ENCODE measurements at places on chromosomes 7 and 10.

DNA sequence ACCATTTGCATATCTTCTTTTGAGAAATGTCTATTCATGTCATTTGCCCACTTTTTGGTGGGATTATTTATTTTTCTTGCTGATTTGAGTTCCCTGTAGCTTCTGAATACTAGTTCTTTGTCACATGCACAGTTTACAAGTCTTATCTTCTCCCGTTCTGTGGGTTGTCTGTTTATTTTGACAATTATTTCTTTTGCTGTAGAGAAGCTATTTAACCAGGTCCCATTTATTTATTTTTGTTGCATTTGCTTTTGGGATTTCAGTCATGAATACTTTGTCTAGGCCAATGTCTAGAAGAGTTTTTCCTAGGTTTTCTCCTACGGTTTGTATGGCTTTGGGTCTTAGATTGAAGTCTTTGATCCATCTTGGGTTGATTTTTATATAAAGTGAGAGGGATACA is 32.9 kb downstream of the GPR22 start:
- no peaks in the 10 kb centered on the region for H3K4me1 ChIP-seq
- no peak overlapping the region for H3K27ac ChIP-seq
- no peak for DNase-seq
- no peak overlapping the region for H3K4me3 ChIP-seq
- H3K36me3 ChIP-seq, result peaks cover 10% of the 10 kb centered on the region

GRCh38 chr7:6917258-6917657 is 91.2 kb upstream of the CCZ1B start:
- H3K27me3 ChIP-seq, result no peaks in the 10 kb centered on the region
- DNase-seq, result no peak

- H3K4me3 ChIP-seq, result no peak overlapping the region
- no peak for DNase-seq
- H3K27ac ChIP-seq, result no peak overlapping the region
- peaks cover 27% of the 10 kb centered on the region for H3K36me3 ChIP-seq
These were observed 16.0 kb downstream of the PDGFA start for GRCh38 chr7:503575-504111.

GRCh38 chr10:130769146-130770017 is 542.1 kb downstream of the TCERG1L start:
- DNase-seq, result no peak
- no peak overlapping the region for H3K27ac ChIP-seq
- peaks cover 16% of the 10 kb centered on the region for H3K36me3 ChIP-seq
- H3K4me1 ChIP-seq, result no peaks in the 10 kb centered on the region
- H3K27me3 ChIP-seq, result no peaks in the 10 kb centered on the region

DNA sequence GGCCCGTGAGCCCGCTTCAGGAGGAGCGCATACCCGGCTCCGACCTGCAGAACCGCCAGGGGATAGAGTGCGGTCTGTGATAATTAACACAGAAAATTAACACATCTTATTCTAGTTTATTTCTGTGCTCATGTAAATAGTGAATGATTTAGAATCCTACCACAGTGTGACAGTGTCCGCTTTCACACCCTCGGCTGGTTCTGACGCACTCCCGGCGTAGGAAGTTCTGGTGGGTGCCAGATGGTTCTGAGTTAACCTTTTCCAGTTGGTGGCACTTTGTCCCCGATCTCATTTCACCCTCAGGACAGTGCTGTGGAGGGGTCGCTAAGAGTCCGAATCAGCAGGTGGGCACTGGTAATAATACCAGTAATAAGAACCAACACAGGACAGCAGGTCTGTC is 28.3 kb upstream of the FXYD4 start:
- H3K36me3 ChIP-seq, result no peaks in the 10 kb centered on the region
- H3K27ac ChIP-seq, result no peak overlapping the region
- no peaks in the 10 kb centered on the region for H3K4me1 ChIP-seq
- H3K4me3 ChIP-seq, result no peak overlapping the region
- no peak for DNase-seq

DNA sequence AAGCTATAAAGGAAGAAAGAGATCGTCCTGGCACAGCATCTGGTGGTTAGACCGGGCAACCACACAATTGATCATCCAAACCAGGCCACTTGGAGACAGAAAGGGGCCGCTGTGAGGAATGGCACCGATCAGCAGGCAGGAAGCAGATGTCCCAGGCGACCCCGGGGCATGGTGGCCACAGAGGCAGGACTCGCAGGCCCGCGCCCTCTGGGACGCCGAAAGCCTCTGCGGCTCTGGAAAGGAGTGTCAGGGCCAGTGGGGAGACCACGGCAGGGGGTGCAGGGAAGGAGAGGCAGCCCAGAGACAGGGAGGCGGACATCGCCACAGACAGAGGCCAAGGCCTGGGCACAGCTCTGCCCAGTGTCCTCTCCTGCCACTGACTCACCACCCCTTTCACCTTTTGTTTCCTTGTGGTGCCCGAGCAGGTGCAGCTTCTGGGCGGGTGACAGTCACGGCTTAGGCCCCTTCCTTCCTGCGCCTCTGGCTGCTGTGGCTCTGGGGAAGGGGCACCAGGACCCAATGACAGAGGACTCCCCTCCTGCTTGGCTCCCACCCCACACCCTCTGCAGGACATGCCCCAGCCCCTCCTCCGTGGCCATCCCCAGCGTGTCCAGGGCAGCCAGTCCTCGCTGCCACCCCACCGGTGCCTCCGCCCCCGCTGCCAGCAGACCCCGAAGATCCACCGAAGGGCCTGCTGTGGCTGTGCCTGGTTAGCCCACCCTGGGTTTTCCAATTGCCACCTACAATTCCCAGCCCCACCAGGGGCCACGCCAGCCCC is 10.9 kb downstream of the STK32C start:
- H3K27me3 ChIP-seq, result no peaks in the 10 kb centered on the region
- H3K27ac ChIP-seq, result no peak overlapping the region
- peak; percentile 22 for DNase-seq
- H3K4me3 ChIP-seq, result no peak overlapping the region

GRCh38 chr7:80641548-80641947 is 3.1 kb downstream of the CD36 start:
- H3K4me1 ChIP-seq, result no peaks in the 10 kb centered on the region
- no peak for DNase-seq
